Memory B cell (primary cell): ENCODE measurements at places on chromosomes 6 and 20.

- DNase-seq, result no peak
Measured at GRCh38 chr6:106556368-106556960, 72.8 kb downstream of the RTN4IP1 start.

GRCh38 chr20:58127701-58128111, 100.7 kb downstream of the ANKRD60 start:
- no peak for DNase-seq

GRCh38 chr6:135325624-135326424, 144.7 kb downstream of the MYB start:
- no peak for DNase-seq

DNA sequence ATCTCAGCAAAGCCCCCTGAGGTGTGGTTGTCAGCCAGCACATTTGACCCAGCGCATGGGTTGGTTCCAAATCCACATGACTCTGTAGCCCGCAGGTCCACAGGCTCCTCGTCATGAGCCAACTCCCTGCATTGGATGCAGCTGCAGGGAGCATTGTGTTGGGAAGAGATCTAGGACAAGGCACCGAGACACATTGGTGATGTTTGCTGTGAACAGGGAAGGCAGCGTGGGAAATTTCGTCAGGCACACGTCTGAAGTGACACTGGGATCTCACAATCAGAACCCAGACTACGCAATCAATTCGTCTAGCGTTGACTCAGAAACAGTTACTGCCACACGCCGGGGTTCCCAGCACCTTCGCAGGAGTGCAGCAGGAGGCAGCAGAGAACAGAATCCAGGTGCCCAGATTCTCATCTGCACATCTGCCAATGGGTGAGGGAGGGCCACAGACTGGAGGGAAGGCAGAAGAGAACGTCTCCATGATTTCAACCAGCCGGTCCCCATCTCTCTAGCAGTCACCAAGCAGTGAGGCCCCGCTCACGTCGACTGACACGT, 177.0 kb downstream of the TTLL2 start:
- no peak for DNase-seq

DNA sequence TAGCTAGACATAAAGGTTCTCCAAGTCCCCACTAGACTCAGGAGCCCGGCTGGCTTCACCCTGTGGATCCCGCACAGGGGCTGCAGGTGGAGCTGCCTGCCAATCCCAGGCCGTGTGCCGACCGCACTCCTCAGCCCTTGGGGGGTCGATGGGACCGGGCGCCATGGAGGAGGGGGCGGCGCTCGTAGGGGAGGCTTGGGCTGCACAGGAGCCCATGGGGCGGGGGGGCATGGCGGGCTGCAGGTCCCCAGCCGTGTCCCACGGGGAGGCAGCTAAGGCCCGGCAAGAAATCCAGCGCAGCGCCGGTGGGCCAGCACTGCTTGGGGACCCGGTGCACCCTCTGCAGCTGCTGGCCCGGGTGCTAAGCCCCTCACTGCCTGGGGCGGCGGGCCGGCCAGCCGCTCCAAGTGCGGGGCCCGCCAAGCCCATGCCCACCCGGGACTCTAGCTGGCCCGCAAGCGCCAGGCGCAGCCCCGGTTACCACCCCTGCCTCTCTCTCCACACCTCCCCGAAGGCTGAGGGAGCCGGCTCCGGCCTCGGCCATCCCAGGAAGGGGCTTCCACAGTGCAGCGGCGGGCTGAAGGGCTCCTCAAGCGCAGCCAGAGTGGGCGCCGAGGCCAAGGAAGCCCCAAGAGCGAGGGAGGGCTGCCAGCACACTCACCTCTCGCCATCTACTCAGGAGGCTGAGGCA, 26.5 kb upstream of the ID1 start:
- no peak for DNase-seq

DNA sequence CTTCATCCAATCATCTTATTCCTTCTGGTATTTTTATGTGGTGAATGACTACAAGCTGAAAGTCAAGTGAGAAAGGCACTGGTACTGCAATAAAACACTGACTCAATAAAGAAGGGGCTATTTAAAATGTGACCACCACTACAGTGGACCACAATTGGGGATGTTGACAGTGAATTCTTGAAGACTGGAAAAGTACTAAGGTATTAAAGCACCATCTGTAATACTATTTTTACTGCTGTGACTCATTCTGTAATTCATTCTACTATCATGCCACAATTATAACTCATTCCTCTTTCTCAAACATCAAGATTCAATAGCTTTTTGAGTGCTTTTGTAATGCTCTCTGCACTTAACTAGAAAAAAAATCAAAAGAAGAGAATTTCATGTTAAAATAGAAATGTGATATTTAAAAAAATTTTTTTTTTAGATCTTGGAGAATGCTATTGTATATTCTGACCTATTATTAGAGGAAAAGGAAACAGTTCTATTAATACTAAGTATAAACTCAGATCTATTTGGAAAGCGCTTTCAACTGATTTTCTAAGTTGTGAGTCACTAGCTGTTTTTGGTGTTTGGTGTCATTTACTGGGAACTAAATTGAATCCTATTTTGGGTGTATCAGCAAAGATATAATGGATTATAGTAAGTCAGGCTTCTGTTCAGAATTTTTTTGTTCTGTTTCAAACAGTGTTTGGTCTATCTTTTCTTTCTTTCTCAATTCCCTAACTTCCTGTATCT, 104.7 kb upstream of the TMEM170B start:
- no peak for DNase-seq

DNA sequence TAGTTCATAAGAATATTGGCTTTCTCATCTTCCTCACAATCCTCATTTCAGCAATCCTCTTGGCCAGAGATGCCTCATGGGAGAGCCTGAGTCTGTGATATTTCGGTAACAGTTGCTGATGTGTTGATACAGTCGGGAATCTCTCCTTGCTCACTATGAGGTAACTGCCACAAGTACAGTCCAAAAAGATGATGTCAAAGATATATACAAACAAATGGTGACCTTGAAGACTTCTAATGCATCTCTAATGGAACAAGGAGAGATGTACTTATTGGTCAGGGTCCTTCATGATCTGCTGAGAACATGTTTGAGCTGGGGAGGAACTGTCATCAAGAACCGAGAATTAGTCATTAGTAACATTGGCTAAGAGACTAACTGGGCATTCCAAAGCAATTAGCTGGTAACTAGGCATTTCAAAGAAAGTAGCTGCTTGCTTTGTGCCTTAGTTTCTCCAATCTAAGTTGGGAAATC, 56.1 kb downstream of the FILIP1 start:
- no peak for DNase-seq

GRCh38 chr6:126268092-126268491, 71.8 kb upstream of the CENPW start:
- no peak for DNase-seq

DNA sequence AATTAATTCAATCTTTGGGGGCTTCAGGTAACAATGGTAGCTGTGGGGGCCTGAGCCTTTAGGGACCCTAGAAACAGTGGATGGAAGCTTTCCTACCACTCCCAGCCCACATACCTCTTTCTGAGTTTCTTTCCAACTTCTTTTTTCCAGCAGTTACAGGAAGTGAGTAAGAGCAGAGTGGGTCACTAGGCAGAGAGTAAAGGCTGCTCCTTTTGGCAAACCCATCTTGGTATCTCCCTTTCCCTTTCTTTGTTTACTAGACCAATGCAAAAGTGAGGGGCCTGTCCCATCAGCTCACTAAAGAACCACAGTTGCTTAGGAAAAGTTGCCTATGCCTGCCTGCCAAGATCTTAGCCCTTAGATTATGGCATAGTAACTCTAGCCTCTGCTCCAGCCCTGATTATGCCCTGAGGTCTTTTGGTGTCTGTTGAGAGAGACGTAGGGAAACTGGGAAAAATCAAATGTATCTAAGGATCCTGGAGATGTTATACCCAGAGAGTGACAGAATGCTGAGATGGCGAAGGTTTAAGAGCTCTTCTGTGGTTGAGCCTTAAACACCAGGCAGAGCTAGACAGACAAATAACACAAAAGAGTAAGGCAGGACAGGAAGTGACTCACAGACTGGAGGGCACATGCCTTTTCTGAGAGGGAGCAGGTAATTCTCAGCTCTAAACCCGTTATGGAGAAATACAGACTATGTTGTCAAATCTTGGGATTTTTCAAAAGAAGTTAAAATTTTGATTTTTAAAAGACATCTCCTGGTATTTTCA, 31.3 kb downstream of the TRMT6 start:
- DNase-seq, result no peak

DNA sequence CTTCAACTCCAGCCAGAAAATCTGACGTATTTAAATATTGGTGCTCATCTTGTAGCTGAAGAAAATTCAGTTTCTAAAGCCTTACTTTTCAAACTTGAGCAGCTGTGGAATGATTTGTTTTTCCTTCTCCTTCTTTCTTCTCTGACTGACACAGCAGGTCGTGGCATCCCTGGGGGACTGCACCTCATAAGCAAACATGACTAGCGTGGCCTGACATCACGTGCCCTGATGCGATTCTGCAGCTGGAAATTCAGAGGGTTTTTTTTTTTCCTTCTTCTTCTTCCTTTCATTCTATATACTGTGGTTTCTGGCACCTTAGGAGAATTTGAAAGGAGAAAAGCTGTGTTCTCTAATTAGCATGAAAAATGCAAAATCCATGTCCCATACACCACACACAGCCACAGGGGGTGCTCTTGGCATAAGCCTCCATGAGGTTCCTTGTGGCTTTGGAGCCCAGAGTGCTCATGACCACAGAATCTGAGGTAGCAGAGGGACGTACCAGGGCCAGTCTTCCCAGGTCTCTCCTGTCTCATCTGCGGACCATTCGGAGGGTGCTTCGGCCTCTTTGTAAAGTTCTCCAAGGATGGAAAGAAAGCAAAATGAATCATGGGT, 258.5 kb upstream of the CDH4 start:
- DNase-seq, result no peak

DNA sequence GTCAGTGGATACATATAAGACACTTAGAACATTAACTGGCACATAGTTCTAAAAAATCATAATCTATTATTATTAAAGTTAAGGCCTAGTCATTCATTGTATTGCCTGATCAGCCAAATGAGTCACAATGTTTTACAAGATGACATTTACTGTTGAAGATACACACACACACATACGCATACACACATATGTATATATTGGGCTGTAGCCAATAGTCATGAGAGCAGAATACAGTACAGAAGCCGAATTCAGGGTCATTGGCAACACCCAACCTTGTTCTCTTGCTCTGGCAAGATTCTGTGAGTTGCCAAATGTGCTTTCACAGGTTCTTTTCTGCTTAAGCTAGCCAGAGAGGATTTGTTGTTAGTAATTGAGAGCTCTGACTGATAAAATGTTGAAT, 922.8 kb upstream of the MAP3K7 start:
- no peak for DNase-seq

- no peak for DNase-seq
Measured at GRCh38 chr20:31712564-31713311, 9.9 kb downstream of the BCL2L1 start.

GRCh38 chr6:48567016-48567415, 456.0 kb upstream of the PTCHD4 start:
- no peak for DNase-seq

DNA sequence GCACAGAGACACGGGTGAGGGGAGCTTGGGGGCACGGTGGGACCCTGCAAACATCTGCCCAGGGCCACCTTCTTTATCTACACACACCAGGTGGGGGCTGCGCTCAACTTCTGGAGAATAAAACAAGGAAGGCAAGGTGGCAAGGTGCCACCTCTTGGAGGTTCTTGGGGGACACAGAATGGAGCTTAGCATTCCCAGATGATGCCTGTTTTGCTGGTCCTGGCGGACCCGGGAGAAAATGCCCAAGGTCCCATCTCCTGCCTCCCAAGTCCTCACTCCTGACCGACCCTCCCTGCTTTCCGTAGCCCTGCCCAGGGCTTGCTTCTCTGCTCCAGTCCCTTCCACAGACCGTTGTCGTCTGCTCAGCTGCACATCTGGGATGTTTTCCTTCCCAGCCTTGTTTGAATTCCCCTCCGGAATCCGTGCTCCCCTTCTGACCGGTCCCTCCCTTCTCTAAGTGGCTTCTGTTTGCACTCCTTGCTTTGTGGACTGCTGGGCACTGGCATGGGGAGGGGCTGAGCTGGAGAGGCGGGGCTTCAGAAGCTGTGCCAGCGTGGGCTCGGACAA, 13.1 kb downstream of the ITPR3 start:
- DNase-seq, result no peak

- no peak for DNase-seq
Measured at GRCh38 chr20:47125508-47125757, 230.8 kb downstream of the EYA2 start.

GRCh38 chr6:73131706-73132105, 93.6 kb downstream of the KHDC1L start:
- no peak for DNase-seq

DNA sequence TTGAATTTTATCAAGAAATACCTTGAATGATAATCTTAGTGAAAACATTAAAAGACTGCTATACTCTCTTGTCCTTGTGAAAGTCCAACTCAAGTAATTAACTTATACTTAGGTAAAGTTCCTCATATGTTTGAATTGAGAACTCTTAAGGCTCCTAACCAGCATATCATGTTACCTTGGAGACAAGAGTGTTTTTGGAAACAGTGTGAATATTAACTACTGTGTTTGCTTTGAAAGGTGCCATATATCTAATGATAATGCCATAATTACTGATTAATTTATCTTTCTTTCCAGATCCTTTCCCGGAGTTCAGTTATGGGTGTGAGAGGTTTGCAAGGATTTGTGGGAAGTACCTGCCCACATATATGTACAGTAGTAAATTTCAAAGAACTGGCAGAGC, 10.5 kb downstream of the FAM120B start:
- DNase-seq, result no peak

- DNase-seq, result no peak
Measured at GRCh38 chr20:53949319-53949839, 121.0 kb downstream of the BCAS1 start.

GRCh38 chr6:154352898-154353585, 3.6 kb downstream of the IPCEF1 start:
- DNase-seq, result peak; percentile 7

- DNase-seq, result no peak
Measured at GRCh38 chr6:17432356-17432755, 39.0 kb downstream of the CAP2 start.

DNA sequence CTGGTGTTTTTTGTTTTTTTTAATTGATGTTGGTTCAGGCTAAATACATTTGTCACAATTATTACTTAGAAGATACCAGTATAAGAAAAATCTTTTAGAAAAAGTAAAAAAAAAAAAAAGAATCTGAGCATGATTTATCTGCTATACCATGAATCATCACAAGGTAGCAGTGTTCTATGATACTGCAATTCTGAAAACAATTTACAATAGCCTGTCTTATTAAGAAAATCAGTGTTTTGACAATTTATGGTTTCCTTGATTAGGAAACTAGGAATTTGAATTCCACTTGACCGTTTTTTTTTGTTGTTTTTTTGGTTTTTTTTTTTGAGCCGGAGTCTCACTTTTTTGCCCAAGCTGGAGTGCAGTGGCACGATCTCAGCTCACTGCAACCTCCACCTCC, 9.3 kb upstream of the MAK start:
- DNase-seq, result no peak
